Kasumi-1 (cell line): ENCODE measurements at places on chromosomes 12 and 14.

DNA sequence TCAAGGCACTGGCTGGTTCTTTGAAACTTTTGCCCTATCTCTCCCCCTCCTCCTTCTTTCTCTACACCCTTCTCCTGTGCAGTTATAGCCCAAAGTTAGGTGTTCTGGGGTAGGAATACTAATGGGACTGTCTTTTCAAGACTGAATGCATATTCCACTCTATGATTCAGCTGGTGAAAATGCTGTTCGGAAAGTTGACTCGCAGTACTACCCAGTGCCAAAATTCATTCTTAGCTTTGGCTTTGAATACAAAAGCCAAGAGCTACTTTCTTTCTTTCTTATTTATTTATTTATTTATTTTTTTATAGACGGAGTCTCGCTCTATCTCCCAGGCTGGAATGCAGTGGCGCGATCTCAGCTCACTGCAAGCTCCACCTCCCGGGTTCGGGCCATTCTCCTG, 249.2 kb downstream of the ETNK1 start:
- no peak for DNase-seq

GRCh38 chr12:27488479-27488878, 35.5 kb upstream of the PPFIBP1 start:
- DNase-seq: no peak

GRCh38 chr12:107152315-107152714, 59.0 kb upstream of the CRY1 start:
- DNase-seq: no peak

DNA sequence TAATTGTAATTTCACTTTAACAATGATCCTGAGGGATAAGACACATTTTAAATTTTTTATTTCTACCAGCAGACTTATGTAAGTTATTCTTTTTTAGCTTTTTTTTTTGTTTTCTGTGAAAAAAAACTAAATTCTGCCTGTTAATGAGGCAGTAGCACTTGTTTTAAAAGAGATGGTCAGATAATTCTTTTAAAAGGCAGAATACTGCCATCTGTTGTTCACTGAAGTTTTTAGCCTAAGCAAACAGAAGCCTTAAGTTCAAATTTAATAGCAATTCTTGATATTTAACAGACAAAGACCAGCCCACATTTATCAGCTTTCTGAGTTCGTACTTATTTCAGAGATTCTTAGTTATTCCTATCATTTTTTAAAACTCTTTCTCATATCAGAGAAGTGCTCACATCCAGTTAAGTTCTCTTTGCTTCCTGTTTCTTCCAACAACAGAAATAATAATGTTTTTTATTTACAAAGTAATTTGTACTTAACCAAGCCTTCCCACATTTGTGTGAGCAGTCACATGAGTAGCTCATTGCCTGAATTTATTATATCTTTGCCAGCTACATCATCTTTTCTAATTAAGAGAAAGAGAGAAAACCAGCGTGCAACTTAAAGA, 93.4 kb upstream of the SLCO1C1 start:
- DNase-seq: peak; percentile 47

- DNase-seq: no peak
Observed at GRCh38 chr12:49015196-49015595, 3.4 kb downstream of the PRKAG1 start.

GRCh38 chr12:5997260-5997659, 52.2 kb upstream of the ANO2 start:
- no peak for DNase-seq

- no peak for DNase-seq
Observed at GRCh38 chr14:21791749-21792148, 118.1 kb upstream of the OR4E1 start.

DNA sequence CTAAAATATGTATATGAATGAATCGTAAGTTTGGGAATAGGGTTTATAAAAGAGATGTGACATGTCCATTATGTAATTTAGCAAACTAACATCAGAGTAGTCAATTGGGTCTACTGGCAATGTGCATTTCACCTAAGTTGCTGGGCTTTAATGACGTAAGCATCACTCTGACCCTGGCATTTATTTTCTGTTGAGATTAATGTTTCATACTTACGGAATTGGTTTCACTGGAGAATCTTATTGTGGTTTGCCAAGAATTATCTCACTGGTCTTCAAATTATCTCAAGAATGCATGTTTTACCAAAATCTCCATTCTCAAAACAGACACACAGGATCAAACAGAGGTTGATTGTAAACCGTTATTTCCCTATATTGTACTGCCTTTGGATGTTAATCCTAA, 437.1 kb downstream of the NPAS3 start:
- no peak for DNase-seq

DNA sequence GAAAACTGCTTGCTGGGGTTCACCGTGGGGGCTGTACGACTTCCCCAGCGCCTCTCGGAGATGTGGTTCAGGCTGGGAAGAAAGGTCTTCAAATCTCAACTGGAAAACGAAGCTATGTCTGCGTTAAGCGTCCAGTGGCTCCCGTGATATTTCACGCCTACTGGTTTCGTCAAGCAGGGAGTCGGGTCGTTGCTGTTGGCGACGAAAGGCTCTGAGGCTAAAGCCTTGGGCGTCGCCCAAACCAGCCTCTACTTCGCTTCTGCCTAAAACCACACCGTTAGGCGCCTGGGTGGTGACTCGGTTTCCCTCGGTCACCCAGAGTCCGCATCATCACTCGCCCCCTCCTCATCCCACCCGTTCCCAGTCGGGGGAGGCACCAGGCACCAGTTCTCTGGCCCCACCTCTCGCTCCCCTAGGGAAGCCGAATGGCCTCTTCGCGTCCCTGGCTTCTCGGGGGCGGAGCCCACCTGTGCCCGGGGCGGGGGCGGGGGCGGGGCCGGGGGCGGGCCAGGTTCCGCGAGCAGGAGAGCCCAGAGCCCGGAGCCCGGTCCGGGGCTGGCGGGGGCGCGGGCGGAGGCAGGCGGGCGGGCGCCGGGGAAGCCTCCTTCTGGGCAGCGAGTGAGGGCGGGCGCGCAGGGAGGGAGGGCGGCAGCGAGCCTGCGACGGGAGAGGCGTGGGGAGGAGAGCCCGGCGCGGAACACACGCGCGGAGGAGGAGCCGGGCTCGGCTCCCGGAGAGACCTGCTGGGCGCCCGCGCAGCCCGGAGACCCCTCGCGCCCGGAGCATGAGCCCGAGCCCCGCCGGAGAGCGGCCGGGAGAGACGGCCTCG, at the start of gene B4GALNT3:
TSS of gene B4GALNT3 (plus strand) at position 510 of the 829 bp plus-strand sequence. CDS start 438 bp downstream, outside the sequence.
- no peak for DNase-seq

DNA sequence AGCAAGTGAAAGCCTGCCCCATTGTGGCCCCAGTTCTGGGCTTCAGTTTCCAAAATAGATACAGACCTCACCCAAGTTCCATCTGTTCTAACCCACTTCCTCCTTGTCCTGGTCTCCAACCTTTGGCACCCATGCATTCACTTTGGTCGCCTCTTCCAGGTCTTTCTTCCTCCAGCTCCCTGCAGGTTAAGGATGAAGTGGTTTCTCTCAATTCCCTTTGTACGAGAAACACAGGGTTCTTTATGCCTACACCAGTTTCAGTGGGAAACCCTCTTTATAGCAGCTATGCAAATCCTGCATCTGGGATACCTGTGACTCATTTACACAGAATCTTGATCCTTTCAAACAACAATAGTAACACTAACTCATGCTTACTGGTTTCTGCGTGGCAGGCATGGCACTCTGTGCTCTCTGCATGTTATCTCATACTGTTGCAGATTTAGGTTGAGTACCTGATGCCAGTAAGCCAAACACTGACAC, 110.6 kb upstream of the AMIGO2 start:
- DNase-seq: peak; percentile 66

GRCh38 chr14:83757916-83758315, 1772.0 kb upstream of the FLRT2 start:
- no peak for DNase-seq

DNA sequence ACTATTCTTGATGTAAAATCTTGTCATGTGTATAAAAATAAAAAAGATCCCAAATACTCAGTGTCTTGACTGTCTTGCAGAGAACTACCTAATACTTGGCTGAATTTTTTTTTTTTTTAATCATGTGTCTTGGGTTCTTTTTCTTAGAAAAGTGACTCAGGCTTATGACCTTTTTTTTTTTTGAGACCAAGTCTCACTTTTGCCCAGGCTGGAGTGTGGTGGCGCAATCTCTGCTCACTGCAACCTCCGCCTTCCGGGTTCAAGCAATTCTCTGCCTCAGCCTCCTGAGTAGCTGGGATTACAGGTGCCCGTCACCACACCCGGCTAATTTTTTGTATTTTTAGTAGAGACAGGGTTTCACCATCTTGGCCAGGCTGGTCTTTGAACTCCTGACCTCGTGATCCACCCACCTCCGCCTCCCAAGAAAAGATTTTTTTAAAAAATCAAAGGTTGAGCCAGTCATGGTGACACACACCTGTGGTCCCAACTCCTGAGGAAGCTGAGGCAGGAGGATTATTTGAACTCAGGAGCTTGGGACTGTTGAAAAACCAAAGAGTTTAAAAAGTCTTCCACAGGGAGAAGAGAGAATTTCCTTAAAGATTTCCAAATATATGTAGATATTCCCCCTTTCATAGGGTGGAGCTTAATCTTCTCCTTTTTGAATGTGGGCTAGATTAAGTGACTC, 17.7 kb upstream of the TDG start:
- DNase-seq: no peak

GRCh38 chr12:116366824-116367223, 89.3 kb upstream of the MED13L start:
- DNase-seq: no peak

DNA sequence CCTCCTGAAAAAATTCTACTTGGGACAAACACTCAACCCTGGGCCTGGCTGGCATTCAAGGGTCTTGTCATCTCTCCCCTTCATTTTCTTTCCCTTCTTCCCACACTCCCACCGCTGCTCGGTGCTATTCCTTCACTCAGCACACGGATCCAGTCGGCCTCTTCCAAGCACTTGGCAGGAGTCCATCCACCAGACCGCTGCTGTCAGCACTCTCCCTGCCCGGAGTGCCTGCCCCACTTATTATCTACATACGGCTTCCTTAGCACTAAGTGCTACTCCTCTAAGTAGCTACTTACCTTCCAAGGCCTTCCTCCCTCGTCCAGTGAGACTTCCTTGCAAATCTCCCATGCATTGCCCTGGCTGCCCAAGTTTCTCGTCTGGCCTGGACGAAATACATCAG, 29.8 kb downstream of the CALM1 start:
- DNase-seq: no peak

DNA sequence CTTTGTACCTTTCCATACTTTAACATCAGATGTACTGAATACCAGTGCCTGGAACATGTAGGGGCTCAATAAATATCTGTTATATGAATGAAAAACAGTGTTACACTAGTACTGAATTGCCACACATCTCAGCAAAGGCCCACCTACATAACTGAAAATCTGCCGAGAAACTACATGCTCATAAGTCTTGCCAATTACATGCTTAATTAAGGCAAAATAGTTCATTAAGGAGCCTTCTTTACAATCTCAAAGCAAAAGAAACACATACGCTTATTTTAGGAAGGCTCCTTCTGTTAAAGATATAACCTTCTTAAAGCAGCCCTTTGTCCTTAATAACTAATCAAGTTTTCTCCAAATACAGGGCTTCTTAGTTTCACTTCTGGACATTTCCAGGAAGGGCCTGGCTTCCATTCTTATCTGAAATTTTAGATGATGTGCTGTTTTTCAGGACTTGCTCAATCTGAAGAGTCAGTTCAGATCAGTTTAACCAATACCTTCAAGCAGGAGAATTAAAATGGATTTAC, 11.5 kb downstream of the LIMA1 start:
- no peak for DNase-seq

- DNase-seq: no peak
Observed at GRCh38 chr12:38646146-38646545, 259.2 kb downstream of the CPNE8 start.

DNA sequence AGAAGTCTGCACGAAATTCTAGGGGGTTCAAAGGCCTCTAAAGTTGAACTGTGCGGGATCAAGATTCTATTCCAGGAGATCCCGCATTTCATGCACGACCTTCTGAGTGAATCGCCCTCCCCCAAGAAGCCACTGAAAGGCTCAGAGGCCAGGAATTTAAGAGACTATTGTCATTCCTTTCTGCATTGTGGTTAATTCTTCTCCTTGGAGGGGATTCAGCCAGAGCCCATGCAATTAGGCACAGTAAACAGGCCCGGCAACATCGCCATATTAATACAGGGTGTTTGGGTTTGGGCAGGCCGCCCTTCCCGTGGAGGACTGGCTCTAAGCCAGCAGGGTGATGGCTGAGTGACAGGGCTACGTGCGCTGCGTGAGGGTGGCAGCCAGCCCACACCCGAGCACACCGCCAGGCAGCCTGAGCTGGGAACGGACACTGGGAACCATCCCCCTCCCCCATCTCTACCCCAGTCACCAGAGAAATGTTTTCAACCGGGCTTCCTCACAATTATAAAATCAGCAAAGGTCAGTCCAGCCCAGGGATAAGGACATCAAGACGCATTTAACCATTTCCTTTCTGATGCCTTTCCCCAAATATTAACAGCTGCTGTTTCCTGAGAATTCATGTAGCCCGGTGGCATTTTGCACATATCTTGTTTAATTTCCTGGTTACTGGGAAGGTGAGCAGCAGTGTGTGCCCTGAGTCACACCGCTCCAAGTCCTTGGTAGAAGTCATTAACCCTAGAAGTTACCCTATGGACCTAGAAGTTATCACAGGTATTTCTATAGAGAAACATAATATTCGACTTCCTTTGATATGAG, 12.5 kb downstream of the EGLN3 start:
- no peak for DNase-seq
